Naive thymus-derived CD8-positive, alpha-beta T cell (primary cell): ENCODE measurements at places on chromosomes 2 and 18.

DNA sequence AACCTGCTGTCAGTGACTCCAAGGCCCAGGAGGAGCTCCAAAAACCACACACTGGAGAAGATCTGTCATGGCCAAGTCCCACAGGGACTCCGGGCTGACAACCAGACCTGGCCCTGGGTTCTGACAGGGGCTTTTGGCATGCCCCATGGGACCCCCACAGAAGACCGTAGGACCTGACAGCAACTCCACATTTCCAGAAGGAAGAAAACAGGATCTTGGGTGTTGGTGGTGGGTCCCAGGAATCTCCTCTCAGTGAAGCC, 275.9 kb upstream of the HS6ST1 start:
- H3K36me3 ChIP-seq: no peaks in the 10 kb centered on the region
- no peaks in the 10 kb centered on the region for H3K4me1 ChIP-seq
- H3K27me3 ChIP-seq: no peaks in the 10 kb centered on the region

DNA sequence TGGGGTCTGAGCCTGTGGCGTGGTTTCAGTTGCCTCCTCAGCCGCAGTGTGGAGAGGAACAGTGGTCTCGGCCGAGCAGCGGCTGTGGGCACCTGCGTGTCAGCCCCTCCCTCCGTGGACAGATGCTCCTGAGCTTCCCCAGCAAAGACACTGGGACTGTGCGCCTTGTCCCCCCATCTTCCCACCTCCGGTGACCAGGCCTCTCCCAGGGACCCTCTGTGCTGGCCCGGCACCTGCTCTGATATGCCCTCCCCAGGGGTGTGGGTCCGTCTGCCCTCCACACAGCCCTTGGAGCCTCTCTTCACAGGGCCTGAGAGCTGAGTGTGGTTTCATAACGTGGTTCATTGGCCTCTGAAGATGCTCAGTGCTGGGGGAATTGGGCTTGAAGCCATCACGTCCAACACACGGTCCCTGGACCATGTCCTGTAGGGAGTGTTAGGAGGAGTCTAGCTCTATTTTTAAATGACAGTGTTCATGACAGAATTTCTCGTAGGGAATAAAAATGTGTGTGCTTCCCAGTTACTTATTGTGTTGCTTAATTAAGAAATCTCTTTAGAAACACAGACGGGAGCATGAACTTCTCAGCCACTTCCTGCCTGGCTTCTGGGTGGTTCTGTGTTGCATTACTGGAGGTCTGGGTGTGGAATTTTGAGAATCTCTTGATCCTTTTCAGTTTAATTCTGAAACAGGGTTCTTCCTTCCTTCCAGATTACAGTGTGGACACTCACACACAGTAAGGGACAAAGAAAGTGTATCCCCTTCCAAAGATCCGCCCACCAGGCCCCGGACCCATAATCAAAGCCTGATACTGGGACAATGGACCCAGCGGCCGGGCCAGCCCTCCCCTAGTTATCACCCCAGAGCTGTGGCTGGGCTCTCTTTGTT, 110.7 kb downstream of the NFATC1 start:
- H3K27me3 ChIP-seq: no peaks in the 10 kb centered on the region
- no peak for DNase-seq
- H3K36me3 ChIP-seq: no peaks in the 10 kb centered on the region
- H3K27ac ChIP-seq: peak overlapping the region; percentile 85
- H3K4me1 ChIP-seq: peaks cover 61% of the 10 kb centered on the region
- H3K4me3 ChIP-seq: peak overlapping the region; percentile 79

DNA sequence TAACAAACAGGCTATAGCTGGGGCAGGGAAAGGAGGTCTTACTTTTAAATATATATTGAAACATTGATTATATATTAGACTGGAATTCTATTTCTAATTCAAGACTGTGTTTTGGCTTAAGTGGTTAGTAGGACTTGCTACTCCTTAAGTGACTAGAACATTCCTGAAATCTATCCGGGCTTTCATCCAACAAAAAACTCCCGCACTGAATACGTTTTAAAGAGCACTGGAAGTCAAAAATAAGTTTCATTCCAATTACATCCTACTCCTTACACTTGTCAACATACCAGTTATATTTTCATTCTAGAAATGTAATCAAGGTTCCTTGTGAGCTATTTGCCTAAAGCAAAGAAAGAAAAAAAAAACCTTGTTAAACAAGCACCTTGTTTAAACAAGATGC, 204.6 kb downstream of the SP3 start:
- no peaks in the 10 kb centered on the region for H3K36me3 ChIP-seq
- no peaks in the 10 kb centered on the region for H3K4me1 ChIP-seq
- no peak overlapping the region for H3K27ac ChIP-seq
- H3K27me3 ChIP-seq: peaks cover 1% of the 10 kb centered on the region
- no peak overlapping the region for H3K4me3 ChIP-seq

- H3K4me1 ChIP-seq: peaks cover 77% of the 10 kb centered on the region
- H3K4me3 ChIP-seq: peak overlapping the region; percentile 44
- H3K27me3 ChIP-seq: no peaks in the 10 kb centered on the region
- peak overlapping the region; percentile 4 for H3K27ac ChIP-seq
- DNase-seq: peak; percentile 43
Observed at GRCh38 chr18:51191128-51191717, 6.3 kb downstream of the MEX3C start.

DNA sequence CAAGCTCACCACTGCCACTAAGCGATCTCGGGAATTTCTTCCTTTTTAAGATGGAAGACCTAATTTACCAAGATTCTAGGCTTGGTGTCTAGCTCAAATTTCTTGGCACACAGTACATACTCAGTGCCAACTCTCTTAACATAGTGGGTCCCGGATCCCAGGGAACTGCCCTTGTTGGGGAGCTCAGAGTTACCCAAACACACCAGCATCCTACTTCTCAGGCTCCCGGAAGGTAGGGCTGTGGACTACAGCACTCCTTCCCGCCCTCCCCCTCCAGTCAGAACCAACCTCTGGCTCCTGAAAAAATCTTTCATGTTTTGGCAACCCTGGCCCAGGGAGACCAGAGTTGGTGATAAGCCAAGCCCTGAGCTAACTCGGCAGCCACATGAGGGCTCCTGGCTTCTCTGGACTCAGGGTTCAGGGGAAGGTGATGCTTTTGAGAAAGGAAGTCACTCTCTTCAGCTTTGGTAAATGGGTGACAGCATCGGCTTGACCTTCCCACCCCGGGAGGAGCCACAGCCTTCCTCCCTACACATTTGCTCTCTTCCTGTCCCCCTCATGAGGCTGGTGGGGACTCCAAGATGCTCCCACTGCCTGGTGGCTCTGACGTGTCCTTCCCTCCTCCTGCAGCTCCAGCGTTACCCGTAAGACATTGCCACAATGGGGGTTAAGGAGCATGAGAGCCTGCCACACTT, 8.8 kb downstream of the ODC1 start:
- H3K4me3 ChIP-seq: no peak overlapping the region
- peaks cover 51% of the 10 kb centered on the region for H3K36me3 ChIP-seq
- DNase-seq: no peak
- H3K27me3 ChIP-seq: no peaks in the 10 kb centered on the region

DNA sequence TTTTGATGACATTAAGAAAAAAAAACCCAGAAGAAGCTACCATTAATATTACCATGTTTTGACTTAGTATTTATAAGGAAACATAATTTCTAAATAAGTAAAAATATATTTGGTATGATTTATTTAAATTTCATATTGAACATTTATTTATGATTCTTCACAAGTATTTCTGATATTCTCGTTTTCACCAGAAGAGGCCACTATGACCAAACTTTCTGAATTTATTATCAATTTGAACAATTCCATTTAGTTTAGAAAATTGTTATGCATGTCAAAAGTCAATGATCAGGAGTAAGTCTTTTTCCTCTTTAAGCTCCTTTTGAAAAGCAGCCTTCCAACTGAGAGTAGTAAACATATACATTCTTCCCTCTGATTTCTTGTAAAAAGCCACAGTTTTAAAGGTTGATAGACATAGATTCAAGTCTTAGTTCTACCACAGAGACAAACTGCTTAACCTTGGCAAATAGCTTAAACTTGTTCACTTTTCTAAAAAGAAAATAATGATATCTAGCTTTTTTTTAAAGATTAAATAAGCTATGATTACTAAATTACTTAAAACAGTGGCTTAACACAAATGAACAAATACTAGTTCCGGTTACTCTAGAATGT, 329.9 kb downstream of the TRIB2 start:
- H3K4me1 ChIP-seq: no peaks in the 10 kb centered on the region
- H3K36me3 ChIP-seq: peaks cover under 1% of the 10 kb centered on the region
- no peak for DNase-seq
- H3K4me3 ChIP-seq: no peak overlapping the region
- H3K27me3 ChIP-seq: peaks cover 28% of the 10 kb centered on the region

GRCh38 chr2:216665717-216666116, 29.6 kb downstream of the IGFBP5 start:
- H3K27ac ChIP-seq: no peak overlapping the region
- H3K4me3 ChIP-seq: no peak overlapping the region
- DNase-seq: no peak
- H3K36me3 ChIP-seq: no peaks in the 10 kb centered on the region
- H3K4me1 ChIP-seq: no peaks in the 10 kb centered on the region

DNA sequence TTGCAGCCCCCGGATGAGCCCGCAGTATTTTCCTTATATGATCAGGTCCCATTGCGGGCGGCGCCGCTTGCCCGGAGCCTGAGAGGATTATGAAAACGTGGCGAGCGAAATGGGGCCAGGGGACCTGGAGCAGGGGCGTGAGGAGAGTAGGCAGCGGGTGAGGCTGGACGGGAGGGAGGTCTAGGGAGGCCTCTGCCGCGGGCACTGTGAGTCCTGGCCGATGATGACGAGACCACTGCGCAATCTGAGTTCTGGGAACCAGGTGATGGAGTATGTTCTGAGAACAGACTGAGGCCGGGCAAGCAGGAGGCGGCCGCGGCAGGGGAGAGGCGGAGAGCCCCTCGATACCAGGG, 790 bp upstream of the ACAA2 start:
- peak overlapping the region; percentile 98 for H3K27ac ChIP-seq
- peak overlapping the region; percentile 99 for H3K4me3 ChIP-seq
- DNase-seq: no peak
- H3K4me1 ChIP-seq: peaks cover 66% of the 10 kb centered on the region

DNA sequence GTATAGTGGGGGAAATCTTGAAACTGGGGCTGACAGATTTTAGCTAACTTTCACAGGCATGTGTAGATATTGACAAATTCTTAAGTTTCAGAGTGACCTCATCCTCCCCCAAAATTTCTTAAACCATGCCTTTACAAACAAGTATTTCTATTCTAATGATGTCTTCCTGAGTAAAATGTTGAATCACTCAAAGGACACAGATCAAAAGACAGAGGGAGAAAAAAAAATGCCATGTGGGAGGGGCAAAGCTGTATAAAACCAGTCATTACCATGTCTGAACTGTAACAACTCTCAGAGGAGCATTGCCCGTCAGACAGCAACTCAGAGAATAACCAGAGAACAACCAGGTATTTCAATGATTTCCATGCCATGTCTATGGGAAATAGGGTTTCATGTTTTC, at the start of gene SERPINB2:
TSS of gene SERPINB2 (plus strand) at position 282 of the 400 bp plus-strand sequence. CDS start 3,740 bp downstream, outside the sequence.
- no peak within 1 kb of the TSS for H3K4me3 ChIP-seq
- no peaks in the 10 kb centered on the region for H3K36me3 ChIP-seq
- H3K4me1 ChIP-seq: no peaks in the 10 kb centered on the region
- H3K27me3 ChIP-seq: peaks cover 18% of the 10 kb centered on the region
- H3K27ac ChIP-seq: no peak within 1 kb of the TSS
- no peak for DNase-seq

- H3K36me3 ChIP-seq: no peaks in the 10 kb centered on the region
- H3K4me3 ChIP-seq: no peak overlapping the region
- peaks cover 8% of the 10 kb centered on the region for H3K4me1 ChIP-seq
- no peaks in the 10 kb centered on the region for H3K27me3 ChIP-seq
- DNase-seq: no peak
- H3K27ac ChIP-seq: no peak overlapping the region
Observed at GRCh38 chr18:74897971-74898657, 300.4 kb downstream of the ZNF407 start.

GRCh38 chr2:588074-588645, 89.0 kb downstream of the TMEM18 start:
- no peak overlapping the region for H3K27ac ChIP-seq
- H3K36me3 ChIP-seq: no peaks in the 10 kb centered on the region
- no peak for DNase-seq
- peaks cover 4% of the 10 kb centered on the region for H3K27me3 ChIP-seq
- peaks cover 14% of the 10 kb centered on the region for H3K4me1 ChIP-seq

- no peak overlapping the region for H3K4me3 ChIP-seq
- H3K27ac ChIP-seq: no peak overlapping the region
- H3K4me1 ChIP-seq: no peaks in the 10 kb centered on the region
- H3K36me3 ChIP-seq: peaks cover 16% of the 10 kb centered on the region
Observed at GRCh38 chr2:54259413-54260240, 3.6 kb upstream of the TSPYL6 start.

DNA sequence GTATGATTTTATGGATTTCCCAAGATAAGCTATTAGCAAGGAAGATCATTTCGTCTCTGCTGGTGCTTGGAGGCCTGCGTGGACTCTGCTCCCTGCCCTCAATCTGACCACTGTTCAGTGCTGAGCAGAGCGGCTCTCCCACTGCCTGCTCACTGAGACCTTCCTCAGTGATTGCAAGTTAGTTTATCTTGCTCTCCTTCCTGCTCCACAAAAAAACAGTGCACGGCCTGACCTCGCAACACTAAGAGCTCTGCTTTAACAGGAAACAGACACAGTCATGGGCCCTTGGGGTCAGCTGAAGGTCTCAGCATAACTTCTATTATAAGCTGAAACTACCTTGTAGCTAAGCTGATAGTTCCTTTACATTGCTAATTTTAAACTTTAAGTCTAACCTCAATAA, 53.1 kb downstream of the PRELID3A start:
- H3K4me1 ChIP-seq: no peaks in the 10 kb centered on the region
- no peak overlapping the region for H3K4me3 ChIP-seq
- H3K27me3 ChIP-seq: no peaks in the 10 kb centered on the region
- no peak for DNase-seq
- no peaks in the 10 kb centered on the region for H3K36me3 ChIP-seq

DNA sequence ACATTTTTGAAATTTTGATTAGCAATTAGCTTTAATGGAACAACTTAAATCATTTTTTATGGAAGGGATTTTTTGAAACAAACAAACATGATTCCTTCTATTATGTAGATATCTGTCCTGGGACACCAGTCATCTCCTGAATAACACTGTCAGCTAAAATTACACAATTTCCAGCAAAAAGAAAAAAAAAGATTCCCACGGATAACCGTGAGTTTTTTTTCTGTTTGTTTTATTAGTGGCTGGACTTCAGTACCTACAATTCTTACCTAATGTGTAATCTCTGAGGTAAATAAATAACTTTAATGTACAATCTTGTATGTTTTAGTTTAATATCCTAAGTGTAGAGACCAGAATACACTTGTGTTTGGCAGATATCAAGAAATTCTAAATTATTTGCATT, 126.6 kb upstream of the KYNU start:
- H3K4me1 ChIP-seq: no peaks in the 10 kb centered on the region
- H3K36me3 ChIP-seq: no peaks in the 10 kb centered on the region
- H3K27ac ChIP-seq: no peak overlapping the region
- no peak overlapping the region for H3K4me3 ChIP-seq
- no peaks in the 10 kb centered on the region for H3K27me3 ChIP-seq
